Stimulated activated CD8-positive, alpha-beta memory T cell treated with anti-CD3 and anti-CD28 coated beads, Interleukin-7, amount 100 ng/mL, for 1 hour (primary cell): ENCODE measurements at places on chromosomes 7 and 10.

DNA sequence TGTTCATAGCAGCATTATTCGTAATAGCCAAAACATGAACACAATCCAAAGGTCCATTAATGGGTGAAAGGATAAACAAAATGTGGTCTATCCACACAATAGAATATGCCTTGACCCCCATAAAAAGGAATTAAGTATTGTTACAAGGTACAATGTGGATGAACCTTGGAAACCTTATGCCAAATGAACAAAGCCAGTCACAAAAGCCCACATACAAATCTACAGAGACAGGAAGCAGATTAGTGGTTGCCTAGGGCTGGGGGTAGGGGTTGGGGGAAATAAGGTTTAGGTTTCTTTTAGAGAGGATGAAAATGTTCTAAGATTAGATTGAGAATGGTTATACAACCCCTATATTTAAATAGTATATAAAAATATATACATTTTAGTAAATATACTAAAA, 34.8 kb downstream of the PIP4K2A start:
- no peak for DNase-seq

- DNase-seq: no peak
Observed at GRCh38 chr7:129698516-129699418, 87.2 kb downstream of the NRF1 start.

- DNase-seq: no peak
Observed at GRCh38 chr7:34341326-34341725, 316.7 kb upstream of the NPSR1 start.

DNA sequence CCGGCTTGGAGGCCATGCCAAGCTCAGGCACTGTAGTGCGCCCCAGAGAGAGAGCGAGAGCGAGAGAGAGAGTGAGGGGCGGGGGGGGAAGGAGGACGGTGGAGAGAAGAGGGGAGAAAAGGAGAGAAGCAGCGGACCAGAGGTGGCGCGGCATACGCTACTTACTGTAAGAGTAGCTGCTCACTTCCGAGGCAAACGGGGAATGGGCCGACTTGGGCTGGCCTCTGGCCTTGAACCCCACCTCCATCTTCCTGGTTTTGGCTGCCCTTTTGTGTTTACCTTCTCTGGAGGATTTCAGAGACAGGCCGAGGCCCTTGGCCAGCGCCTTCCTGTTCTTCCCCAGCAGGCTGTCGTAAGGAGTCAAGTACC, 66.9 kb downstream of the TNRC18 start:
- no peak for DNase-seq
